ENCODE measurements at places on chromosomes 13 and 19. TPM values are rescaled to one million over a fixed set of nuclear protein-coding genes. Genes with fewer than 3 reads are reported as not detected.

RAB3D gene
- 2.5 TPM for polyA plus RNA-seq

ZNF175 gene
- polyA plus RNA-seq: 2.9 TPM

ERICH6B gene
- polyA plus RNA-seq: not detected

PLD3 gene
- polyA plus RNA-seq: 109 TPM

AMH gene
- 1.1 TPM for polyA plus RNA-seq

IGFL3 gene
- not detected for polyA plus RNA-seq

LHB gene
- not detected for polyA plus RNA-seq

SRRM5 gene
- 0.80 TPM for polyA plus RNA-seq

CYP4F12 gene
- polyA plus RNA-seq: 8.9 TPM

RPL36 gene
- 851 TPM for polyA plus RNA-seq

SIGLEC7 gene
- polyA plus RNA-seq: 1.2 TPM

MCEMP1 gene
- 1.1 TPM for polyA plus RNA-seq

MATK gene
- polyA plus RNA-seq: 1.00 TPM

FFAR2 gene
- 0.15 TPM for polyA plus RNA-seq

PNMA8A gene
- polyA plus RNA-seq: 6.0 TPM

DYRK1B gene
- polyA plus RNA-seq: 13.8 TPM

ZNF181 gene
- polyA plus RNA-seq: 15.6 TPM

CCDC169 gene
- polyA plus RNA-seq: 0.30 TPM

WTIP gene
- 9.0 TPM for polyA plus RNA-seq

CEACAM7 gene
- polyA plus RNA-seq: 0.12 TPM

CLEC17A gene
- polyA plus RNA-seq: not detected

RNF17 gene
- polyA plus RNA-seq: 0.17 TPM

KIR2DL1 gene
- not detected for polyA plus RNA-seq

ZNF540 gene
- polyA plus RNA-seq: 3.8 TPM

PINLYP gene
- 3.0 TPM for polyA plus RNA-seq

PRODH2 gene
- polyA plus RNA-seq: not detected

NCR1 gene
- not detected for polyA plus RNA-seq

IGFL1 gene
- polyA plus RNA-seq: not detected

SHC2 gene
- polyA plus RNA-seq: 6.7 TPM

ZNF345 gene
- polyA plus RNA-seq: 1.6 TPM

GRIN2D gene
- polyA plus RNA-seq: 0.25 TPM

FGF21 gene
- polyA plus RNA-seq: not detected

KCNN4 gene
- polyA plus RNA-seq: 0.46 TPM

LILRA2 gene
- polyA plus RNA-seq: 0.71 TPM

OR7C1 gene
- polyA plus RNA-seq: not detected

ZNF208 gene
- polyA plus RNA-seq: 9.1 TPM

ZNF793 gene
- polyA plus RNA-seq: 4.9 TPM

OLFM4 gene
- polyA plus RNA-seq: 0.42 TPM

PEAK3 gene
- 0.21 TPM for polyA plus RNA-seq
